Activated T-cell treated with anti-CD3 and anti-CD28 coated beads, Interleukin-2, amount 50 U/mL, for 72 hours (primary cell): ENCODE measurements at places on chromosomes 6 and 20. TPM values are rescaled to one million over a fixed set of nuclear protein-coding genes. Genes with fewer than 3 reads are reported as not detected.

The IER3 gene
- 174 TPM for total RNA-seq

The AARS2 gene
- 12.3 TPM for total RNA-seq

The SFT2D1 gene
- total RNA-seq, result 44.4 TPM

The TREM2 gene
- not detected for total RNA-seq

The EDN1 gene
- 0.12 TPM for total RNA-seq

The METTL24 gene
- not detected for total RNA-seq

The GSTA2 gene
- not detected for total RNA-seq

GRCh38 chr6:112480553-112480952, 133.4 kb downstream of the RFPL4B start:
- no peak for DNase-seq

DNA sequence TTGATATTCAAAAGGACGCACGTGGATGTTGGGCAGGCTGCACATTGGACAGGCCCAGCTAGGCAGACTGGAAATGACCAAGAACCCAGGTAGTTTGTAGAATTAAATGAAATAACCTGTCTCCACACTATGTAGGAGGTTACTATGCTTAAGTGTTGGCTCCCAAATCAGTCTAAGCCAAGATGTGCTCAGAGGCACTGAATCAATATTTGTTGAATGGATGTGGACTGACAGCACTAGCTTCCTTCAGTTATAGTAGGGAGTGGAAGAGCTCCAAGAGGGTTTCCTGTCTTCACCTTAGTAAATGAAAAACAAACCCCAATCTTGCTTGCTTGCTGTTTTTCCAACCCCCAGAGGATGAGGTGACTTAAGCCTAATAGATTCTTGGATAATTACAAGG, 180.5 kb downstream of the JARID2 start:
- no peak for DNase-seq

DNA sequence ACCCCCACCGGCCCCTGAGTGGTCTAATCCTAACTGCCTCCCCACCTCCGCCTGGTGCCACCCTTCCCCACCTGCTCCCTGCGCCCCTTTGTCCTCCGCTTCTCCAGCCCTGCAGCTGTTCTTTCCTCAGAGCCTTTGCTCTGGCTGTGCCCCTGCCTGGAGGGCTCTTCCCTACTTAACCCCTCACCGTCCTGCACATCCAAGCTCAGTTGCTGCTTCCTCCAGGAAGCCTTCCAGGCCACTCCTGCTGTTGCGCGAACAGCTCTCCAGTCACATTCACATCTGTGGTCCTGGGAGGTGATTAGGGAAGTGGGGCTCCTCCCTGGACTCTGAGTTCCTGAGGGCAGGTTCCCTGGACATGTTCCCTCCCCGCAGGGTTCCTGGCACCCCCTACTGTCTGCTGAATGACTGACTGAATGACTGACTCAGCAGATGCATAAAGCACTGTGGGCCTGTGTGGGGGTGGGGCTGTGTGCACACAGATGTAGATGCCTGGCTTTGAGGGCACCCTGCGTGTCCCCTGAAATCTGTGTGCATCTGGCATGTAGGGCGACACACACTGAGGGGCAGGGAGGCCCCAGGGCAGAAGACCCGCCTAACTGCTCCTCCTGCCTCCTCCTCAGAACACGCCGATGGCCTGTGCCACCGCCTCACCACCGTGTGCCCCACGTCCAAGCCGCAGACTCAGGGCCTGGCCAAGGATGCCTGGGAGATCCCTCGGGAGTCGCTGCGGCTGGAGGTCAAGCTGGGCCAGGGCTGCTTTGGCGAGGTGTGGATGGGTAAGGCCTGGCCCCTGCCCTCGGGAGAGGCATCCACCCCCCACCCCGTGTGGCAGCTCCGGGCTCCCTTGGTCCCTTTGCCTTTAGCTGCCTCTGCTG, 51.4 kb downstream of the SRC start:
- no peak for DNase-seq

GRCh38 chr6:53961679-53962370, 149.4 kb upstream of the MLIP start:
- no peak for DNase-seq

DNA sequence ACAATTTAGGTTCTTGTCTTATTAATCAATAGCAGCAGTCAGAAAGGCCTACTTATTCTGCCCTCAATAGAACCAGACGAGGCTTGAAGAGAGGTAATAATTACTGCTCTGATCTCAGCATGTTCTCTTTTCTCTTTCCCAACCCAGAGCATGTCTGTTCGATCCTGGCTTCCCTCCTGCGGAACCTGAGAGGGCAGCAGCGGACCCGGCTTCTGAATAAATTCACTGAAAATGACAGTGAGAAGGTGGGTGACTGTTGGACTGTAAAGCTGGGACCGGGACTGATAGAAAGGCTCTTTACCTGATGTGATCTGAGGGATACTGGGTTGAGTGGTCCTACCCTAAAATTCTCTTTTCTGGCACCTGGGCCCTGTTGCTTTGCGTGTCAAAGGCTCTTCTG, 63.0 kb upstream of the VSTM2L start:
- no peak for DNase-seq

GRCh38 chr20:51350941-51351631, 191.4 kb downstream of the NFATC2 start:
- DNase-seq, result no peak

DNA sequence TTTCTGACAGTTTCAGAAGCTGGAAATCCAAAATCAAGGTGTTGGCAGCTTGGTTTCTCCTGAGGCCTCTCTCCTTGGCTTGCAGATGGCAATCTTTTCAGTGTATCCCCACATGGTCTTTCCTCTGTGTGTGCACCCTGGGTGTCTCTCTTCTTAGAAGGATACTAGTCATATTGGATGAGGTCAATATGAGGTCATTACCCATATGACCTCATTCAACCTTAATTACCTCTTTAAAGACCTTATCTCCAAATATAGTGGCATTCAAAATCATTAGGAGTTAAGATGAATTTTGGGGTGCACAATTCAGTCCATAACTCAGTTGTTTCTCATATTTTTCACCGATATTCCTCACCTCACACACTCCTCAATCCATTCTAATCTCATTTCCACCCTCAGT, 92.4 kb upstream of the TGM3 start:
- no peak for DNase-seq

- no peak for DNase-seq
These were observed 99.6 kb downstream of the PREX1 start for GRCh38 chr20:48728042-48728825.

- no peak for DNase-seq
These were observed 37.5 kb upstream of the ENTPD6 start for GRCh38 chr20:25158043-25158442.
